Nephron progenitor cell (in vitro differentiated cells): ENCODE measurements at places on chromosomes 1 and 21.
A peak's percentile ranks its signal among the peaks of the same experiment; 100 is the strongest.

DNA sequence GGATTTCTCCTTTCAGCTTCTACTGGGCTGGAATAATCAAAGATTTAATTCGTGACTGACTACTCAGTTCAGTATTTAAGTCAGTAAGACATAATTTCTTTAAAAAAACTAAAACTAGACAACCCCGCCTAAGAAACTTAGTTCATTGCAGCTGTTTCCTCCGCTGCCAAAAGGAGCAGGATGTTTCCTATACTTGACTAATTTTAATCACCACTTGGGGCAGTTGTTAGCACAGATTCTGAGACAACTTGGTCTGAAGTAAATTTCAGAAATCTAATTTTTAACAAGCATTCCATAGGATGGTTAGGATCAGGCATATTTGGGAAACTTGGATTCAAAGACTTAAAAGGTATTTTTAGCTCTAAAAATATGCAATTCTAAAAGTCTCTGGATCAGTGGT lies 34.0 kb downstream of the EPRS1 start:
- DNase-seq, result no peak

GRCh38 chr1:153598309-153599172 lies 14.4 kb downstream of the S100A16 start:
- DNase-seq, result no peak

DNA sequence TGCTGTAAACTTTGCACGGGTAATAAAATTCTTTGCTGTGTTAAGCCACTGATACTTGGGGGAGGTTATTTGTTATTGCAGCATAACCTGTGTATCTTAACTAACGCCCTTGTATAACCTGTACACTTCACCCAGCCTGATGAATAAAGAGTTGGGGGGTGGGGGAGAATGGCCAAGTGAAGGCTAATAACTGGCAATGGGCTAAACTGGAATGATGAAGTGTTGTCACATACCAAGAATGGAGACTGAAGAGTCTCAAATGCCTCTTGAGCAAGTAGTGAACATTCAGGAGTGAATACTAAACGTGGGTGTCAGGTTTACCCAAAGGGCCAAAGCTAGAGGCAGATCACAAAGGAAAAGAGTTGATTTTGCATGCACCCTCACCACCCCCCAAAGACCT lies 169.4 kb downstream of the C1orf94 start:
- no peak for DNase-seq

GRCh38 chr1:10583641-10584040 lies 108.9 kb downstream of the PEX14 start:
- no peak for DNase-seq

GRCh38 chr1:117512728-117513321 lies 93.0 kb upstream of the TENT5C start:
- DNase-seq, result no peak

DNA sequence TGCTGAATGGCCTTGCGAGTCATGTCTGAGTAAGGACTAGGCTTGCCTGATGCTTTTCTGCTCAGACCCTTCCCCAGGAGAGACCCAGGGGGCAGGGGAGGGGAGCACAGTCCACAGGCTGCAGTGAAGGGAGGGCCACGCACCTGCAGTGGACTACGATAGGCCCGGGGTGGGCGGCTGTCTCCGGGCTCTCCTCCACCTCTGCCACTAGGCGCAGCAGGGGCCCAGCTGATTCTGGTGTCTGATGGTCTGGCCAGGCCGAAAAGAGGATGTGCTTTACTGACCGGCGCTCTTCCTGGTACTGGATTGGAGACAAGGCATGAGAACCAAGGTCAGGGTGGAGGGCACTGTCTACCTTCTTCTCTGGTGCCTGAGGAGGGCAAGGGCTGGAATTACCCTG lies 7.9 kb upstream of the ARL8A start:
- no peak for DNase-seq

GRCh38 chr1:91687452-91687851 lies 186.8 kb downstream of the CDC7 start:
- DNase-seq, result no peak

- DNase-seq, result no peak
Measured at GRCh38 chr1:203468326-203468725, 7.3 kb upstream of the PRELP start.

- no peak for DNase-seq
Measured at GRCh38 chr1:54861070-54861761, 25.8 kb downstream of the DHCR24 start.

DNA sequence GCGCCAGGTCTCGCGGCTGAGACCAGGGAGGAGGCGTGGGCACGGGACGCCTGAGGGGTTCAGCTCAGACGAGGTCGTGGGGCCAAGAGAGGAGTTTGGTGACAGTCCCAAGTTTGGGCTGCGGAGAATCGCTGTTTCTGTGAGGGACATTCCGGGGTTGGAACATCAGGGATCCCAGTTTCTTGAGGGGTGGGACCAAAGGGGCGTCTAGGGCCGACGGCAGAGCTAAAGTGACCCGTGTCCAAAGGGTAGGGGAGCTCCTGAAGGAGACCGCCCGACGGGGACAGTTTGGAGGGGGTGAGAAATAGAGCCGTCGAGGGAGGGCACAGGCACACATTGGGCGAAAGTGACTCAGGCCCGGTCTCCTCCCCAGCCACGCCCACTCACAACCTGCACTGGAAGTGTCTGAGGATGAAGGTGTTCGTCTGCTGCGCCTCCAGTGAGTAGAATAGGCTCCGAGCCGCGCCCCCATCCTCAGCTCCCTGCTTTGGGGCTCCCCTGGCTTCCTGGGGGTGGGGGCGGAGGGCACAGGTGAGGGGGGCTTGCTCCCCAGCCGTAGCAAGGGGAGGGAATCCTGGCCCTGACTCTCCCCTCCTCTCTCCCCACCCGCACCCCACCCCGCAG lies 7.0 kb downstream of the EFNA3 start:
- peak; percentile 45 for DNase-seq

DNA sequence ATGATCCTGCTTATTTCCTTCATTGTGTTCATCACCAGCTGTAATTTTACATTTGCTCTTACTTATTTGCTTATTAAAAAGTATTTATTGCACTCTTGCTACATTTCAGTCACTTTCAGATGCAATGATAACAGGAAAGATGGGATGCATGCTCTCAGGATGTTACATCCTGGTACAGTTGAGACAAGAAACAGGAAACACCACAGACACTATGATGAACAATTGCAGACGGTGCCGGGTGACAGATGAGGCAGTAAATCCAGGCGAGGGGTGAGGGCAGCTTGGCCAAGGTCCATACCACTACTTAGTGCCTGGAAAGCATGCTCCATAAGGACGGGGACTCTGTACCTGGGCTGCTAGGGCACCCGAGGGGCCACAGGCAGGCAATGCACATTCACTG lies 156.6 kb upstream of the RAB4A start:
- no peak for DNase-seq

DNA sequence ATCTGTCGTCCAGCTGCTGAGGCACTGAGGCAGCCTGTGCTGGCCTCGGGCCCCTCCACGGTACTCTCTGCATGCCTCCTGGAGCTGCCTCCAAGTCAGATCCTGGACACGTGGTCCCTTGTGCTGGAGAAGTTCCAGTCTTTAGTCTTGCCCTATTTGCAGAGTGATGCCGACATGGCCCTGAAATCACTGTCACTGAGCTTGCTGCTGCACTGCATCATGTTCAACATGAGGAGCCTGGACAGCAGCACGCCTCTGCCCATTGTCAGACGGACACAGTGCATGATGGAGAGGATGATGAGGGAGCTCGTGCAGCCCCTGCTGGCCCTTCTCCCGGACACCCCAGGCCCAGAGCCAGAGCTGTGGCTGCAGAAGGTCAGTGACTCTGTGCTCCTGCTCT lies 10.0 kb downstream of the URB2 start:
- no peak for DNase-seq

GRCh38 chr21:45401054-45401518 lies 3.9 kb upstream of the COL18A1 start:
- DNase-seq, result no peak

DNA sequence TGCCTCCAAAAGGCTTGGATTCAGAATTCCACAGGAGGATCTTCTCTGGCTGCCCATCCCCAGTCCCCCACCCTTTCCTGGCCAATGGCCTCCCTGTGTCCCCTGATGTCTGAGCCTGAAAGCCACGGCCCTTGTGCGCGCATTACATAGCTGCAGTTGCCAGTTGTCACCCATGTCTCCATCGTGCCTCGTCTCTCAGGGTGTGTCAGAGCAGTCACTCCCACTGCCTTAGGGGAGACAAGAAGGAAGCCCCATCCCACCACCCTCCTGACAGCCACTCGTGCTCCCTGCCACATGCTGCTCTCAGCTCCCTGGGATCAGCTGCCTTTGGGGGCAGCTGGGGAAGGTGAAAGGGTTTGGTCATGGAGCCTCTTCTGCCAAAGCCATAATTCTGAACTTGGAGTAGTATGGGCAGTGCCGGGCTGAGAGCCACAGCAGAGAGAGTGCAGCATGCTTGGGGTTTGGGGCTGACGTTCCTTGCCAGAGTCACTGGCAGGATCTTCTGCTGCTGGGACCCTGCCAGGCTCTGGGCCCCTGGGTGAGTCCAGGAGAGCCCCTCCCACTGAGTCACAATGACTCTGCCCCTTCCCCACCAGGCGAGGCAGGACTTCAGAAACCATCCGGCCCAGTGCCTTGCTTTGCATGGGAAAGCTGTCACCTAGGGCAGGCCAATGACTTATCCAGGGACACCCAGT lies 285.9 kb upstream of the VAMP3 start:
- no peak for DNase-seq

GRCh38 chr1:15500184-15501178 lies 23.5 kb downstream of the CASP9 start:
- DNase-seq, result no peak

DNA sequence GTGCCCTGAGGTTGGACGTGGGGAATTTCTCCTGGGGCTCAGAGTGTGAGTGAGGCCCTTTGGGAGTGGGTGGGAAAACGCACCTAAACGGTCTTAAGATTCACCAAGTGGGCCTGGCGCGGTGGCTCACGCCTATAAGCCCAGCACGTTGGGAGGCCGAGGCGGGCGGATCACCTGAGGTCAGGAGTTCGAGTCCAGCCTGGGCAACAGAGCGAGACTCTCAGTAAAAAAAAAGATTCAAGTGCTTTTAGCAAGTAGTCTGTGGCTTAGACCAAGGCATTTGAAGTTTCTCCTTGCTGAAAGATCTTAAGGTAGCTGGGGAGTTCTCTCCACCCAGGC lies 1.4 kb downstream of the RPS8 start:
- no peak for DNase-seq

GRCh38 chr1:112935461-112936111 lies 20.4 kb downstream of the SLC16A1 start:
- no peak for DNase-seq

DNA sequence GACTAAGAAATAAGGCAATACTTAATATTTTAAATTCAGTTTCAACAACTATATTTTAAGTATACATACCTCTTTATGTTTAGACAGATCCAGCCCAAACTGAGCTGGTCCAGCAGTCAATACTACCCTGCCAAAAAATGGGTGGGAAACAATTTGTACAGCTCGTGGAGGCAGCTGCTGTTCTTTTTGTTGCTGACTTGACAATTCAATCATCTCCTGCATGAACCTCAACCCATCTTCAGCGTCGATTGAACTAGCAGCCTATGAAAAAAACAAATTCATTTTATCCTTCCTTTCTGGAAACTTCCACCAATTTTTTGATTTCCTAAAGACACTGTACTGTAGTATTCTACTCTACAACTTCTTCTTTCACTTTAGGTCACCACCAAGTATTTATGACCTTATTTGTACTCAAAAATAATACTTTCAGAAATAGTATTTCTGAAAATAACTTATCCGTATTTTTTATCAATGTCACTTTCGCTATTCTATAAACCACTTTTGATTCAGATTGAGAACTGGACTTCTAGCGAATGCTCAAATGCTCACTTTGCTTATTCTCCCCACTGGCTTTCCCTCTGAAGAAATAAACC lies 46.5 kb downstream of the EDEM3 start:
- no peak for DNase-seq

- no peak for DNase-seq
Measured at GRCh38 chr1:75708910-75709309, 15.6 kb upstream of the ACADM start.

DNA sequence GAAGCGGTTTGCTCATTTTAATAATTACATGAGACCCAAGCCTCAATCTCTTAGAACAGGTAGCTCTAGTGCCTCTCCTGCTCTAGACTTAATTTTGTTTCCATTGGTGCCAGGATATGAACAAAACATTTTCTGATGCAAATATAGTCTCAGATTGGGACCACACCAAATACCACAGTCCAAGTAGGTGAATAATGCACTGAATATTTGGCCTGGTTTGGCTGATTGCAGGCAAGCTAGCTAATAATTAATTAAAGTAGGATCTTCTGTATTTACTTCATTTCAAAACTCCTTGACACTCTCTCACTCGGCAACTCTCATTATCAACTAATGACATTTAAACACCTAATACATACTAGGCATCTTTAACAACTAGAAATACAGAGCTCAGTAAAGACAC lies 219.6 kb downstream of the LTN1 start:
- DNase-seq, result no peak

GRCh38 chr1:119318466-119319309 lies 49.9 kb upstream of the HAO2 start:
- DNase-seq, result no peak

DNA sequence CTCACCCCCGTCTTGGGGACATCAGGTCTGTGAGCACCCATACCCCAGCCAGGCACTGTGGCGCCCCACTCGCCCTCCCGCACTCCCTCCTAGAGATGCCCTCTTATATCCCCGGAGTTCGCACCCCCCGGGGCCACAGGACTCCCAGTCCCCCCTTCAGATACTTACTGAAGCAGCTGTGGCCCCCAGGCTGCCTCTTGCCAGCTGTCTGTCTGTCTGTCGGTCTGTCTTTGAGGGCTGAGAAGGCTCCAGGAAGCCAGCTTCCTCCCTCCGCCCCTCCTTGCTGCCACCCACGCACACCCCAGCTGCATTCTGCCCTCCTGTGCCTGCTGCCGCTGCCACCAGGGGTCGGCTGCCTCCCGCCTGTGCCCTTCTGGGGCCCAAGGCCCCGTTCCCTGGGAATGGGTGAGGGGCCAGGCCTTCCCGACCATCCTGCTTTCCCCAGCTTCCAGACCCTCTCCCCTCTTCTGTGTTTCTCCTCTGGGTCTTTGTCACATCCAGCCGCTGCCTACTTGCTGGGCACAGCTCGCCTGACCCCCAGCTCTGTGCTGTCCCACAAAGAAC lies at the start of gene PTPN7:
Gene PTPN7 (minus strand): TSS at position 226 of the 564 bp plus-strand sequence. CDS start 1,200 bp downstream, outside the sequence.
- no peak for DNase-seq

DNA sequence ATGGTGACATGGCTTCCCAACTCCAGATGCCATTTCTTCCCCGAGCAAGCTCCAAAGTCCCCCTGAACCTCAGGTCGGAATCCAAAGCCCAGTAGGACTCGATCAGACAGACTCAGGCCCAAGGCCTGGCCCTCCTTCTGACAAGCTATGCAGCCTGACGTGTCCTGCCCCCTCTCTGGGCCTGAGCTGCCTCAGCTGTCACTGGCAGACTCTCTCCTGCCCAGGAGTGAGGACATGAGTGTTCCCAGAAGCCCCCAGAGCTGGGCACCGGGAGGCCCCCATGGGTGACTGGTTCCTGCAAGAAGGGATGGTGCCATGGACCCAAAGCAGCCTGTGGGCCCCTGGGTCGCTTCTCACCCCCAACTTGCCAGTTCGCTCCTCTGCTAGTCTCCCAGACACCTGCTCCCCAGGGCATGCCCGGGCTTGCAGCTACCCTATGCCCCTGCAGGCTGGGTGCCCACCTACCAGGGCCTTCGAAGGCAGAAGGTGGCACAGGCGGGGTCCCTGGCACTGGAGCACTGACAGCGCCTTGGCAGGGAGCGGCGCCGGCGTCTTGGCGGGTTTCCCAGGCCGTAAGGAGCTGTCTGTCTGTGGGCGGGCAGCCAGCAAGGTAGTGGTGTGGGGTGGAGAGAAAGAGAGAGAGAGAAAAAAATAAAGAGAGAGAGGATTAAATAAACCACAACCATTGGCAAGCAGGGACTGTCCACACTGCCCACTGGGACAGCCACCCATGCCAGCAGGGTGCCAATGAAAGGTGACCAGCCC lies 2.3 kb downstream of the EDN2 start:
- DNase-seq, result no peak

- no peak for DNase-seq
Measured at GRCh38 chr1:82032068-82032467, 231.3 kb downstream of the ADGRL2 start.
